ENCODE measurements at places on chromosomes 11 and 22.
A peak's percentile ranks its signal among the peaks of the same experiment; 100 is the strongest.

DNA sequence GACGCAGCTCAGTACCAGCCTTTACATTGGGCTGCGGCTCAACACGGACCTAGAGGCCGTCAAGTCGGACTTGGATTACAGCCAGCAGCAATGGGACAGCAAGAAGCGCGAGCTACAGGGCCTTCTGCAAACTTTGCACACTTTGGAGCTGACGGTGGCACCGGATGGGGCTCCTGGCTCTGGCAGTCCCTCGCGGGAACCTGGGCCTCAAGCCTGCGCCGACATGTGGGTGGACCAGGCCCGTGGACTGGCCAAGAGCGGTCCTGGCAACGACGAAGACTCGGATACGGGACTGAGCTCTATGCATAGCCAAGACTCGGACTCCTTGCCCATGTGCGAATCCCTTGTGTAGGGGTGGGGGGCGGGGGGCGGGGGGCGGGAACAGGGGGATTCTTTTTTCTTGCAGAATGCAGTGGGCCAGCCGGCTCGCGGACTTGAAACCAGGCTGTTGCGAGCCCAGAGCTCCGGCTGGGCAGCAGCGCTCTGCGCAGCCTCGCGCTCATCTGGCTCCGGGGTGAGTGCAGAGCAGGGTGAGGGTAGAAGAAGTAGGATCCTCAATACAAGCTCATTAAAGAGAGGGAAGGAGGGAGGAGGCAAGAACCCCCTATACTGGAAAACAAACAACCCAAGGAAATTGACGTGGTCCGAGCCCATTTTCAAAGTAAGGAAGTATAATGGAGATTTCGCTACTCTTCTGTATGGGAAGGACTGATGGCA is 1.8 kb downstream of the RASSF10 start:
- DNase-seq, result no peak

DNA sequence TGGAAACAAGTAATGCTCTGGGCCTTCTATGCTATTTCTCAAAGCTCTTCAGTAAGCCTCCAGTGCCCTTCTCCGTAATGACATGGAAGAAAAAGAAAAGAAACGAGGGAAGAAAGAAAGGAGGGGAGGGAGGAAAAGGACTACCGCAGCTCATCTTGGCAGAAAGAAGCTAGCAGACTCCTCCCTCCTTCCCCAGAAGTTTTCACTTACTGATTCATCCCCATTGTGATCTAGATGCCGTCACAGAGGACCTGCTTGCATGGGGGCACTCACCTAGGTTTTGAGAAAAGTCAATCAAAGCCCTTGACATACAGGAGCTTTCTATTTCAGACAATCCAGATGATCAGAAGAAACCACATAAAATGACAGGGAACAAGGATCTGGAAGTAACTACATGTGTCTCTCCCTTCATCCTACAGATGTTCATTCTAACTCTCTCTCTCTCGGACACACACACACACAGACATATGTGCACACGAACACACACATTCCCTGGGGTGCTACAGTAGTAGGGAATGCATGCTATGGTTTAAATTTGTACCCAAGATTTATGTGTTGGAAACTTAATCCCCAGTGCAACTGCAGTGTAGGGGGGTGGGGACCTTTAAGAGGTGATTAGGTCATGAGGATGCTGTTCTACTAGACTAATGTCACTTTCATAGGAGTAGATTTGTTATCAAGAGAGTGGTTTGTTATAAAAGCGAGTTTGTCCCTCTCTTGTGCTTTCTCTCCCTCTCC is 37.6 kb upstream of the RCN1 start:
- no peak for DNase-seq

DNA sequence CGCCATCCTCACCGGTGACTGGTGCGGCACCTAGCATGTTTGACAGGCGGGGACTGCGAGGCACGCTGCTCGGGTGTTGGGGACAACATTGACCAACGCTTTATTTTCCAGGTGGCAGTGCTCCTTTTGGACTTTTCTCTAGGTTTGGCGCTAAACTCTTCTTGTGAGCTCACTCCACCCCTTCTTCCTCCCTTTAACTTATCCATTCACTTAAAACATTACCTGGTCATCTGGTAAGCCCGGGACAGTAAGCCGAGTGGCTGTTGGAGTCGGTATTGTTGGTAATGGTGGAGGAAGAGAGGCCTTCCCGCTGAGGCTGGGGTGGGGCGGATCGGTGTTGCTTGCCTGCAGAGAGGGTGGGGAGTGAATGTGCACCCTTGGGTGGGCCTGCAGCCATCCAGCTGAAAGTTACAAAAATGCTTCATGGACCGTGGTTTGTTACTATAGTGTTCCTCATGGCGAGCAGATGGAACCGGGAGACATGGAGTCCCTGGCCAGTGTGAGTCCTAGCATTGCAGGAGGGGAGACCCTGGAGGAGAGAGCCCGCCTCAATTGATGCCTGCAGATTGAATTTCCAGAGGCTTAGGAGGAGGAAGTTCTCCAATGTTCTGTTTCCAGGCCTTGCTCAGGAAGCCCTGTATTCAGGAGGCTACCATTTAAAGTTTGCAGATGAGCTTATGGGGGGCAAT is 1.1 kb downstream of the NEAT1 start:
- peak; percentile 50 for DNase-seq

GRCh38 chr22:38572065-38572464 is 2.1 kb upstream of the DMC1 start:
- peak; percentile 81 for DNase-seq

DNA sequence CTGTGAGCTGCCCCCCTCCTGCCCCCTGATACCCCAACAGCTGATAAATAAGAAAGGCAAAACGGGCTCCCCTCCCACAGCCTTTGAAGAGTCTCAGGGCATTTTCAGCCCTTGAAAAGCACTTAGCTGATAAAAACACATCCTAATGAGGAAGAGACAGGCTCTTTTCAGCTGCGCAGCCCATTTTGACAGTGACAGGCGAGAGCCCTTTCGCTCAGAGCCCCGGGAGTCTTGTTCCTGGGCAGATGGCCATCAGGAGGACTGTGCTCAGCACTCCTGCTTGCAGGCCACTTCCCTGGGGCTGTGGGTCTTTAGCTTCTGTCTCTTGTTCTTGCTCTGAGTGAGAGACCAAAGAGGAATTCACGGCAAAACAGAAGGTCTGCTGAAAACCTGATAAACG is 757.2 kb downstream of the BRD1 start:
- no peak for DNase-seq

- no peak for DNase-seq
These were observed 749 bp downstream of the VWA5A start for GRCh38 chr11:124115782-124116616.

DNA sequence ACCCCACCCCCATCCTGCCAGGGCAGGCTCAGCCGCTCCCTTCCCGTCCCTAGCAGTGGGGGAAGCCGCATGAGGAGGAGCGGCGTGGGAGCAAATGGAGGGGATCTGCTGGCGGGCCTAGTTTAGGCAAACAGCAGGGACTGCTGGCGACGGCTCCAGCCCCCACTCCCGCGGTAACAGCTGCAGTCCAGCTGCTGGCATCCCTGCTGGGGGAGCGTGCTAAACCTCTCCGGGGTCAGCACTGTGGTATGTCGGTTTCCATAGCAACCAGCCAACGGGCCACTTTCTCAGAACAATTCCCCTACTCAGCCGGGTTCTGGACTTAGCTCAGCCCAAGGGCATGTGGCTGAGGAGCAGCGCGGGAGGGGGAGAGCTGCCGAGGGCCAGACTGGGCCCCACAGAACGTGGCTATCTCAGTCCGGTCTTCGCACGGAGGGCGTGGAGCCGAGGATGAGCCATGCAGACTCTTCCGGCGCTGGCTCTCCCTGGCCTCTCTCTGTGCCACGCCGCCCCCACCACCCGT is 98.8 kb downstream of the PKNOX2 start:
- DNase-seq, result peak; percentile 12

DNA sequence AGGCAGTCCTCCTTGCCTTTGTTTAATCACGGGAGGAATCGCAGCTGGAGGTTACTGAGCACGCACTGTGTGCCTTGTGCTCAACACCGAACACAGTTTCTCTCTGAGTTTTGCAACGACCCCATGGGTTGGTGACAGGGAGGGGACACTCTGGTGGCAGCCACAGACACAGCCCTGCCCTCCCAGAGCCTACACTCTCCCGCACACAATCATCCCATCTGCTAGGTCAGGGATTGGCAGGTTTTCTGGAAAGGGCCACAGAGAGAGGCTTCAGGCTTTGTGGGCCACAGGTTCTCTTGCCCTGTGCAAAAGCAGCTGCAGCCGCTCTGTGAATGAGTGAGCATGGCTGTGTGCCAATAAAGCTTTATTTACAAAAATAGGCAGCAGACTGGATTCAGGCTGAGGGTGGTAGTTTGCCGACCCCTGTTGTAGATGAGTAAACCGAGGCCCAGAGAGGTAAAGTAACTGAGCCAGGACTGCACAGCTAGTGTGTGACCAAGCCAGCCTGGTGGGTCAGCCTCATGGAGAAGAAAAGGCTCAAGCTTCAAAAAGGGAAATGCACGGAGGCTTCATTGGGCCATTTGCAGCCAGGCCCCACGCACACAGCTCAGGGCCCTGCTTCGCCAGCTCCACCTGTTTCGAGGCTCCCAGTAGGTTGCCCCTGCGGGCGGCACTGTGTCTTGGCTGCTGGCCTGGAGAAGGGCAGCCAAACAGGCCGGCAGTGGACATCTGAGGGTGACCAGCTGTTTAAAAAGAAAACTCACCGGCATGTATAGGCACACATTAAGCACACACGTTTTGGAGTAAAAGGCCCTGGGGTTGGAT is 16.3 kb downstream of the LTO1 start:
- no peak for DNase-seq

DNA sequence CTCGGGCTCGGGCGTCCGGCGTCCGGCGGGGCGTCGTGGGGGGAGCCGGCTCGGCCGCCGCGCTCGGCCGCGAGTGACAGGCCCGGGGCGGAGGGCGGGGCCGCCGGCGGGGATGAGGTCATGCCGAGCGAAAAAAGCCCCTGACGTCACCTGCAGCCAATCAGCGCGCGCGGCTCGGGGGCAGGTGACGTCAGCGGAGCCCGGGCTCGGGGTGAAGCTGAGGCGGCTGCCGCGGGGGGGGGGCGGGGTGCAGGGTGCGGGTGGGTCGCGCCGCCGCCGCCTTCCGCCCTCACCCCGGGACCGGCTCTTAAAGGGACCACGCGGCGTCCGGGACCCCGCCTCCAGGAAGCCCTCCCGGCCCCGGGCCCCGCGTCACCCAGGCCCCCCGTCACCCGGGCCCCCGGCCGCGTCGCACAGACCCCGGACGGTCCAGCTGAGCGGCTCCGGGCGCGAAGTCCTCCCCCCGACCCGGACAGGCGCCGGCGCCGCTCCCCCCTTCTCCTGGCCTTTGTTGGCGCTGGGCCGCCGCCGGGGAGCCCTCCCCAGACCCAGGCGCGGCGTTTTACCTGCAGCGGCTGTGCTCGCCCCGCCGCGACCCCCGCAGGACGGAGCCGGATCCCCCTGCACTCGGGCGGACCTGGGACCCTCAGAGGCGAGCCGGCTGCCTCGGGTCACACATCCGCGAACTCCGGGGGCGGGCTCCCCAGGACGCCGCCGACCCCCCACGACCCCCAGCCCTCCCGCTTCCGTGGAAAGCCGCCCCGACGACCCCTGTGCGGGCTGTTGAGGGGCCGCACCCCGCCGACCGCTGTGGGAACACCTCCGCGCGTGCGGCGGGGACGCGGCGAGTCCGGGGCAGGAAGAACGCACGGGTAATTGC is at the start of gene DUSP8:
Gene DUSP8, minus strand, starts transcription at position 75 of the 880 bp plus-strand sequence. CDS start 6,445 bp downstream, outside the sequence.
- DNase-seq, result peak; percentile 83

DNA sequence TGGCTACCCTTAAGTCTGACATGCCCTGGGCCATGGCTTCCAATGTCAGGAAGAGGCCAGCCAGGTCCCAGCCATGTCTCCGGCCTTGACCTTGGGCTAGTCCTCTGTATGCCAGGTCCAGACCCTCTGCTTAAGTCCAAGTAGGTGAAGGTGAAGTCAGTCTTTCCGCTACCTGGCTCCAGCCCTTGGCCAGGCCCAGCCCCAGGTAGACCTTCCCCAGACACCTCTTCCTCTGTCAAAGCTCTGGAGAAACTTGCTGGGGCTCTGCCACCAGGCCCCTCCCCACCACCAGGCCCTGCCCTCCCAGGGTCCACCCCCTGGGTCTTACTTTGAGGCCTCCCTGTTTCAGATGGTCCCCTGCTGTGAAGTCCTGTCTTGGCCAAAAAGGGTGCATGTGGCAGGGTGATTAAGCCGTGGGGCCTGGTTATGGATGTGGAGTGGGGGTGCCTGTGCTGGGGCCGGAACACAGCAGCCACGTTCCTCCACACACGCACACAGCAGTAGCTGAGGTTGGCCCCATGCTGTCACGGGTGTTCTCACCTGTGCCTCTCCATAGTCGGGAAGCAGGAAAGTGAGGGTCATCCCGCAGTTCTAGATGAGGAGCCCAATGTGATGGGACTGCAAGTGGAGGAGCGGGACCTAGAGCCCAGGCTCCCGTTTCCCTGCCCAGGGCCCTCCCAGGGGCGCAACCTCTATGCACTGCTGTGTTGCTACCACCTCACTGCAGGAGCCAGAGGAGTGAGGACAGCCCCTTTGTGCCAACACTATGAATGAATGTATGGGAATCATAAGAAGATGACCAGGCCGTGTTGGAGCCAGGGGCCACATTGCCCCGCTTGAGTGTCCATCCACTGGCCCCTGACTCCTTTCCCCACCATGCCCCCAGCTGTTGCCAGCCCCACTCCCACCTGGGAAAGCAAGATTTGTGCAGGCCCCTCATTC is 72.2 kb downstream of the LINC01488 start:
- DNase-seq, result no peak

DNA sequence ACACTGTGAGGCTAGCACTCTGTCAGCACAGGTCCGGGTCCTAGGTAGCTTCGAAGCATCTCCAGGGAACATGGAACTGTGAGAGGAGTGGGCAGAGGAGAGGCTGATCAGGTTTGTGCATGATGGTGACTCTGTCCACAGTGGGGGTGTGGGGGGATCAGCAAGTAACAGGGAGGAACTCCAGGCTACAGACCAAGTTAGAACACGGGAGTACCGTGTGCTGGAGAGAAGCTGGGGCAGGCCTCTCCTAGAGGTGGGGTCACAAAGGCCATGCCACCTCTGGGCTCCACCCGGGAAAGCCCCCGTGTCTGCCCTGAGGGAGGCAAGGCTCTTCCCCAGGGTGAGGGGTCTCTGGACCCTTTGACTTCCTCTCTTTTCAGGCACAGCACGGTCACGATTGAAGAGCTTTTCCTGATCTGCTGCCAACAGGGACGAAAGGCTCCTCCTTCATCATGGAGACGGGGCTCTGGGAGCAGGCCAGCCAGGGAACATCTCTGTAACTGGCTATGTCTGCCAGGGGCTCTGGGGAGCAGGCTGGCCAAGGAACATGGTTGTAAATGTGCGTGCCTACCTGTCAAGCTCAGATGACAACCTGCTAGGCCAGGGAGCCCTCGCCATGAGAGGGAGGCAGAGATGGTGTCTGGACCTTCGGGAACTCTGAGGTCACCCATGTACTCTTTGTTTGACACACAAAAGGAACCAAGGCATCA is 1476.1 kb downstream of the BRD1 start:
- DNase-seq, result no peak
